AG09309 (cell line): ENCODE measurements at places on chromosomes 1 and 21.
A peak's percentile ranks its signal among the peaks of the same experiment; 100 is the strongest.

- DNase-seq = no peak
Observed at GRCh38 chr1:84975035-84975434, 21.9 kb downstream of the MCOLN2 start.

GRCh38 chr1:75394386-75395139 is 216.4 kb downstream of the SLC44A5 start:
- DNase-seq = no peak

- peak; percentile 43 for DNase-seq
Observed at GRCh38 chr1:31505911-31506497, 70.3 kb upstream of the TINAGL1 start.

DNA sequence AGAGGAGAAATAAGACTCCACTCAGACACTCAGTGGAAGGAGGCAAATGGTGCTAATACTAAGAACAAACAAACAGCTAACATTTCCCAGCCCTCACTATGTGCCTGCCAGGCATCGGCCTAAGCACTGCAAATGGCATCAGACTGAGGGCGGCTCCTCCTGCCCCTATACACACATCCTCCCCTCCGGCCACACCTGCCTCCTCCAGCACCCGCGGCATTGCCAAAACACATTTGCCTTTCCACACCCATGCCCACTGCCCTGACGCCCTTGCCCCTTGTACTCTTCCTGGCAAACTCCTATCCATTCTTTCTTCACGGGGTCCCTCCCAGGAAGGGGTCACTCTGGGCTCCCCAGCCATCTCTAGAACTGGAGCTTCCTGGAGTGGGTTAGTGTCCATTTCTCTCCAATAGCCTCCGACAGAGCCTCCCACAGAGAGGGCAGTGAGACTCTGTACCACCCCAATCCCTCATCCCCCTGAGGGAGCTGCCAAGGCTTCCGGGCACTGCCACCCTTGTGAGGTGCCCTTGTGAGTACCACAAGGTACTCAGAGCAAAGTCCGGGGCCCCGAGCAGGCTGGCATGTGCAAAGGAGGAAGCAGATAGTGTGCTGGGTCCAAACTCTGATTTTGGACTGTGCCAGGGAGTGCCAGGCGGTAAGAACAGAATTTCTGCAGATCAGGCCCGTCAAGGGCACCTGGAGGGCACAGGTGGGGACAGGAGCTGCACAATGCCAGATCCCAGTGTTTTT is 959 bp downstream of the AKR7A3 start:
- no peak for DNase-seq

DNA sequence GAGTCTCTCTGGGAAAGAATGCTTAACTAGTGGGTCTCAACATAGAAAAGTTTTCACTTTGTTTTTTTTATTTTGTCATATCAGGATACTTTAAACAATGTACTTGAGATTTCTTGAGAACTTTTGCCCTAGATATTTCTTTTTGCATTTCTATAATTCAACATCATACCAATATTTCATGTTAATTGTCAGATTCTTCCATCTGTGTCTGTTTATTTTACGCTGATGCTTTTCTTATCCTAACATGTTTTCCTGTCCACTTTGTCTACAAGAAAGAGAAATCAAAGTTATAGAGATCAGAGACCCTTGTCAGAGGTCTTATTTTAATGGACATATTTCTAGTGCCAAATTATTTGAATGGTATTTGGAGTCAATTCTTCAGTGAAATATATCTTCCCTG is 95.5 kb upstream of the B3GALT2 start:
- DNase-seq = no peak

DNA sequence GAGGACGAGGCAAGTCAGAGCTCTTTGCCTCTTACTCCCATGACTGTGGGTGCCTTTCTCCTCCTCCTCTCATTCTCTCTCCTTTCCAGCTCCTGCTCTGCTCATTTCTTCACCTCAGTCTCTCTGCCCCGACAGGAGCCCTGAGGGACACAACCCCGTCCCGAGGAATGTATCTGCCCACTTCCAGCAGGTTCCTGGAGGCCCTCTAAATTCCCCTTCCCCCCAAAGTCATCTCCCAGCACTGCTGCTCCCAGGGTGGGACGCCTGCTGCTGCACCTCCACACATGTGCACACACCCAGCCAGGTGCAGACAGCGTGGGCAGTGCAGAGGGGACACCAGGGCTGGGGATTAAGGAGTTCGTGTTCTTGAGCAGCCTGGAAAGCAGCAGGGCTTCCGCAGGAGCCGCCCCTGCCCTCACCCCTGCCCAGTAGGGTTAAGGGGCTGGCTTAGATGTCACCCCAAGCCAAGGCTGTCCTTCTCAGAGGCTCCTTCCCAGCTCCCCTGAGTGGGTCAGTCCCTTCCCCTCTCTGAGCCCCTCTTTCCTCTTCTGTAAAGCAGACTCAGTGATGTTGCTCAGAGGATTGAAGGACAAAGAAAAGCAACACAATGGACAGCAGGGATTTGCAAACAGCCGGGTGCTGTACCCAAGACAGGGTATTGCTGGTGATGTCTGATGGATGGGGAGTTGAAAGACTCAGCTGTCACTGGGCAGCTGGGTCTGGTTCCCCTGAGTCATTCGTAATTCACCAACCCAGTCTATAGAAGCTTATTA is 346.0 kb downstream of the MATN1 start:
- DNase-seq = no peak

GRCh38 chr1:115671176-115671934 is 29.6 kb downstream of the VANGL1 start:
- no peak for DNase-seq

DNA sequence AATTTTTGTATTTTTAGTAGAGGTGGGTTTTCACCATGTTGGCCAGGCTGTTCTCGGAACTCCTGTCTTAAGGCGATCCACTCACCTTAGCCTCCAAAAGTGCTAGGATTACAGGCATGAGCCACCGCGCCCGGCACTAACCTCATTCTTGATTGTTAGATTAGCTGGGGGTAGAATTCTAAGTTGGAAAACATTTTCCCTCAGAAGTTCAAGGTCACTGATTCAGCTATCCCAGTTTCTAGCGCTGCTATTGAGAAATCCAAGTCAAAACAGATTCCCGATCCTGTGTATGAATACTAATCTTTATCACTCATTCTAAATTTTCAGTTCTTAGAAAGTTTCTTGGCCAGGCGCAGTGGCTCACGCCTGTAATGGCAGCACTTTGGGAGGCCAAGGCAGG is 24.4 kb upstream of the EFNA1 start:
- no peak for DNase-seq

DNA sequence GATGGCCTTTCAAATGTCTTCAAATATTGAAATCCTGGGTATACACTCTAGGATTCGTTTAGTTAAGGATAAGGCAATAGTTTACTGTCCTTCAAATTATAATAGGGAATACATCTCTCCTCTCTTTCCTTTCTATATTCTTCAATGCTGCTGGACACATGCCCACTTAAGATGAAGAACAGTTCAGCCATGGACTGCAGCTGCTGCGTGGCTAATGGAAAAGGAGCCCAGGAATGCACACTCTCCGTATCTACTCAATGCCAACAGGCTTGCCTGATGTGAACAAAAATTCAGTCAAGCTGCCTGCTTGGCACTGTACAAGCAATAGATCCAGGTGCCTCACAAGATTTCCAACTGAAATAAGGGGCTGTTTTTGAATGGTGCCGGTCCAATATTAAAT is 321.2 kb upstream of the LYPLAL1 start:
- no peak for DNase-seq

DNA sequence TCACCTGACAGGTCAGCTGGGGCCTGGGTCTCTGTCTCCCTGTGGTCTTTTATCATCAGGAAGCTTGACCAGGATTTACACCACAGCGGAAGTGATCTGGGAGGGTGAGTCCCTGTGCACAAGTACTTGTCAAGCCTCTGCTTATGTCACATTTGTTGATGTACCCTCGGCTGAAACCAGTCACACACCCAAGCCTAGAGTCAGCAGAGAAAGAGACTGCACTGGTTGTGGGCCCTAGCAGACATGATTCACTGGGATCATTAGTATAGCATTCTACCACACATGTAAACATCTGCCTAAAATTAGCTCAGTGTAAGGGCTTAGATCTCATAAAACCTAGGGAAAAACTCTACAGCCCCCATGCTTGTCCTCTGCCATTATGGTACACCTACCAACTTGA is 79.3 kb upstream of the LAMC2 start:
- DNase-seq = no peak

GRCh38 chr1:234533975-234534876 is 55.2 kb upstream of the TARBP1 start:
- peak; percentile 99 for DNase-seq

DNA sequence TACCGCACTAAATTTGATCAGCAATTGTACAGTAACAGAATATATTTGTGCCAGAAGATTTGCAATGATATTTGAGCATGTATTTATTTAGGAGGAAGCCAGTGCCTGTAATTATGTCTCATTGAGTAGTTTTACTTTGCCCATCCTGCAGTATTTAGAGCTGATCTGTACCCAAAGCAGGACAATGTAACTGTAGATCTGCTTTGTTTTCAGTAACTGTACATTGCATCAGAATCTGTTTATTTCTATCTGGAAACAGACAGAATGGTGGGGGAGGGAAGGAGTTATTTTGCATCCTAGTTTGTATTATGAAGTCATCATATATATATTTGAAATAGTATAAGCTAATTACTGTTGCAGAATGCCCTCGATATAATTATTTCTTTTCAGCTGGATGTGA is 36.2 kb upstream of the LRRC8C start:
- DNase-seq = no peak

GRCh38 chr1:115166531-115167091 is 77.3 kb upstream of the TSPAN2 start:
- no peak for DNase-seq

GRCh38 chr1:41572224-41572623 is 87.7 kb upstream of the EDN2 start:
- no peak for DNase-seq

DNA sequence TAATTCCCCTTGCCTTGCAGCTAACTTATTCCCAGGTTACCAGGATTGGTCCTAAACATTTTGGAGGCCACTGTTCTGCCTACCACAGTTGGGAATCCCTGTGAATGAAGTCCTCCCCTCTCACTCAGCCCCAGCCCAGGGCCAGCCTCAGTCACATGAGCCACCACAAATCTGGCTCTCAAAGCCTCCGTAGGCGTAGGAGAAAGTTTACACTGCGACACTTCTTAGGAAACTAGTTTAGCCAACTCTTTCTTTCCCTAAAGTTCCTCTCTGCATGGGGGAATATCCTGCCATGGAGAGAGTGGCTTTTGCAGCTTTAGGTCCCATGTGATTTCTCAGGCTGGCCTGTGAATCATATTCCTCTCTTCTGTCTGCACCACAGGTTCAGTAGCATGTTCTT is 45.7 kb upstream of the ETV3 start:
- DNase-seq = no peak

GRCh38 chr21:29873908-29874307 is 65.9 kb downstream of the GRIK1 start:
- DNase-seq = no peak

DNA sequence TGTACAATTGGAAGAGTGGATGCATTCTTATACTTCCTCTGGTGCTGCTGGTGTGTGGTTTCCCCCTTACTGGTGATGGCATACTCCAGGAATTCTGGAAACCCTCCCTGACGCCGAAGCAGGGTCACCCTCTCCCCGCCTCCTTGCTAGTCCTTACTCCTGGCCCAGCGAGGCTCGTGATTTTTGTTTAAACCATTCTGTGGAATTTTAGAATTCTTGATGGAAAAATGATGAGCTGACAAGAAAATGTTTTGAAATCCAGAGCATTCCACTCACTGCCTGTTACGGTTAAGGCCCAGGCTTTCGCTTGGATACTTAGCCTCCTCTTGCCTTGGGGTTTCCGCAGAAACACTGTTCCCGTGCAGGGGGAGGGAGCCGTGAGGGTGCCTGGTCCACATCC is 41.1 kb downstream of the IL6R start:
- peak; percentile 75 for DNase-seq

DNA sequence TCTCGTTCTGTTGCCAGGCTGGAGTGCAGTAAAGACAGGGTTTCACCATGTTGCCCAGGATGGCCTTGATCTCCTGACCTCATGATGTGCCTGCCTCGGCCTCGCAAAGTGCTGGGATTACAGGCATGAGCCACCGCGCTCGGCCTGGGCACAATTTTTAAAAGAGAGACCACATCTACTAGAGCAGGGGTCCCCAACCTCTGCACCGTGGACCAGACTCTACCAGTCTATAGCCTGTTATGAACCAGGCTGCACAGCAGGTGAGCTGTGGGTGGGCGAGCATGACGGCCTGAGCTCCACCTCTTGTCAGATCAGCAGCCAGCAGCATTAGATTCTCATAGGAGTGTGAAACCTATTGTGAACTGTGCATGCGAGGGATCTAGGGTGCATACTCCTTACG is 20.8 kb downstream of the TNNT2 start:
- no peak for DNase-seq

DNA sequence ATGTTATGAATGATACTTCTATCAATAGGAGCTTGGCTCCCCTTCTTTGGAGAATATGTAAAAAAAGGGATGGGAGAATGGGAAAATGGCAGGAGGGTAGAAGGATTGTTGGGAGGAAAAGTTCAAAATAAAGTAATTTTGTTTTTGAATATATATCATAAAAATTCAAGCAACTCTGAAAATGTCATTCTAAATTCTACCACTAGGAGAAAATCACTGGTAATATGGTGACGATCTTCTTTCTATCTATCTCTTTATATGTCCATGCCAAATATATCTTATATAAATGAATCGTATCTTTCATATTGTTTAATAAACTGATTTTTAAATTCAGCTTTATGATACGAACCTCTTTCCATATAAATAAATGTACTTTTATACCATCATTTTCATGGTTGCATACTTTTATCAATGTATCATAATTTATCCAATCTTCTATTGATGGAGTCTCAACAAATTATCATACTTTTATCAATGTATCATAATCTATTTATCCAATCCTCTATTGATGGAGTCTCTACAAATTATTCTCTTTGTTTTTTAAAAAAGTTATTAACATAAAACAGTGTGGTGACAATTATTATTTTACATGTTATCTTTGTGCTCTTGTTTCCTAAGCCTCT is 73.7 kb upstream of the MARK1 start:
- no peak for DNase-seq

DNA sequence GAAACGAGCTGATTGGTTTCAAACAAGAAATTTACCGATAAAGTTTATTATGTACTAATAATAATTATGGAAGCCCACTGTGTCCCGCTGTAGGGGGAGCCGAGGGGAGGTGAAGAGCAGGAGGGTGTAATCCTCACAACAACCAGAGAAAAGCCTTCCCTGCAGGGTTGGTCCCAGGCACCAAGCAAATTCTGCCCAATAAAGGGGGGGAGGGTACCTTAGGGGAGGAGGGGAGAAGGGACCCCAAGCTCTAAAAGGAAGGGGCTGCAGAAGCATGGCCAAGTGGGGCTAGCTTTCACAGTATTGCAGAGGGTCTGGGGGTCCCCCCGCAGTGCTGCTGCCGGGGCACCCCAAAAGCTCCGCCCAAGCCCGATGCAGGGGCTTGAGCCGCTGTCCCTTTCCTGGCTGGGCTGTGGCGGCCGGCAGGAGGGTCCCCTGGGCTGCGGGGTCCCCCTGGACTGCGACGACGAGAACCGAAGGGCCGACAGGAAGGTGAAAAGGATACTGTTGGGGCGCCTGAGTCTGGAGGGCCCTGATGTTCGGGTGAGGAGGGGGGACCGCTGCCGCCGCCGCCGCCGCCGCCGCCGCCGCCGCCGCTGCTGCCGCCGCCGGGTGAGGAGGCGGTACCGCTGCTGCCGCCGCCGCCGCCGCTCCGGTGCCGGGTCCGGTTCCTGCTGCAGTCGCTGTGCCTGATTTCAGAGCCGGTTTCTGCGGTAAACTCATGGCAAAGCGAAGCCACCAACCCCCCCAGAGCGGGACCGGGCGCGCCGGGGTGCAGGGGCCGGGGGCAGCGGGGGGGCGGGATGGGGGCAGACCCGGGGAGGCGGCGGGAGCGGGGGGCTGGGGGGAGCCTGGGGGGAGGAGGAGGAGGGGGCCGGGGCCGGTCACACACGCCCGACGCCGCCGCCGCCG is 771 bp downstream of the EIF4G3 start:
- DNase-seq = no peak
